ENCODE measurements at places on chromosomes 1 and 21.

DNA sequence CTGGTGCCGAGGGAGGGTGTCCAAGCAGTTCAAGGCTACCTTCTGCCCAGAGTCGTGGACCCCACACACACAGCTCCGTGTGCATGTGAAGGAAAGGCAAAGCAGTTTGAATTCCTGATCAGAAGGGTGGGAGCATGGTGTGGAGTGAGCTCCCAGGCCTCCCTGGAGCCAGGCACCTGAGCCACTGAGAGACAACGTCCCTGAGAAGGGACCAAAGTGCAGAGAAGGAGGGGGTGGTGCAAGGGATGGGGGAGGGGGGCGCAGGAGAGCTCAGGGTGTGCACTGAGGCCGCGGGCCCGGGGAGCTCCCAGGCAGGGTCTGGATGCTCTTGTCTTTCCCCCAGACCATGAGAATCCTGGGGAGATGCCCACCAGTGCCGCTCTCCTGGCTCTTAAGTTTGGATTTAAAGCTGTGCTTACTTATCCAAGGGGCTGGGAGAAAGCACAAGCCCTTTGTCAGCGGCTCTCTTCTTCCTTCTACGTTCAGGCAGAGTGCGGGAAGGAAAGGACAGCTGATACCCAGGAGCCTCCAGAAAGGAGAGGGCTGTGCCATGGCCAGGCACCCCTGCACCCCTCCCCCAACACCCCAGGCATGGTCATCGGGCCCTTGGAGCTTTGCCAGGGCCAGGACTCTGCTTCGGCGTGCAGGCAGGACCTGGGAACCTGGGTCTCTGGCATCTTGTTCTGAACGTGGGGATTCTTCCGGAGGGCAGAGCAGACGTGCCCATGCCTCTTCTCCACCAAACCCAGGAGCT, 24.1 kb downstream of the ACTA1 start:
- no peak for DNase-seq

DNA sequence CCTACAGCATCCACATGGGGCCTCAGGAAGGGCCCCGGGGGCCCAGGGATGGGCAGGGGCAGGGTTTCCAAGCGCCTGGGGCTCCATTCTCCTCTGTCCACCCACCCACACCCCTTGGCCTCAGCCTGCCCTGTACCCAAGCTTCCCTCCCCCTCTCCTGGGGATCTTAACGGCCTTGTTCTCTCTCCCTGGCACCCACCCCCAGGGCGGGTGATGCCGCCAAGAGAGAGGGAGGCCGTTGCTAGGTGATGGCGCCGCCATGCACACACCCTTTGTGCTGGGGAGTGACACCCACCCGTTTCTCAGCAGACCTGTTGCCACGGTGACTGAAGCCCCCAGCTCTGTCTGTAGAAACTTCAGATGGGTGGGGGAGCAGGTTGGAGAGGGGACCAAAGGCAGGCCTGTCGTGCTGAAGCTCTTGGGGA, 7.6 kb downstream of the GPR37L1 start:
- DNase-seq = no peak

- peak; percentile 80 for DNase-seq
These were observed 6.1 kb downstream of the SKI start for GRCh38 chr1:2233997-2234761.

- no peak for DNase-seq
These were observed 108.8 kb downstream of the KIF26B start for GRCh38 chr1:245263529-245264095.

DNA sequence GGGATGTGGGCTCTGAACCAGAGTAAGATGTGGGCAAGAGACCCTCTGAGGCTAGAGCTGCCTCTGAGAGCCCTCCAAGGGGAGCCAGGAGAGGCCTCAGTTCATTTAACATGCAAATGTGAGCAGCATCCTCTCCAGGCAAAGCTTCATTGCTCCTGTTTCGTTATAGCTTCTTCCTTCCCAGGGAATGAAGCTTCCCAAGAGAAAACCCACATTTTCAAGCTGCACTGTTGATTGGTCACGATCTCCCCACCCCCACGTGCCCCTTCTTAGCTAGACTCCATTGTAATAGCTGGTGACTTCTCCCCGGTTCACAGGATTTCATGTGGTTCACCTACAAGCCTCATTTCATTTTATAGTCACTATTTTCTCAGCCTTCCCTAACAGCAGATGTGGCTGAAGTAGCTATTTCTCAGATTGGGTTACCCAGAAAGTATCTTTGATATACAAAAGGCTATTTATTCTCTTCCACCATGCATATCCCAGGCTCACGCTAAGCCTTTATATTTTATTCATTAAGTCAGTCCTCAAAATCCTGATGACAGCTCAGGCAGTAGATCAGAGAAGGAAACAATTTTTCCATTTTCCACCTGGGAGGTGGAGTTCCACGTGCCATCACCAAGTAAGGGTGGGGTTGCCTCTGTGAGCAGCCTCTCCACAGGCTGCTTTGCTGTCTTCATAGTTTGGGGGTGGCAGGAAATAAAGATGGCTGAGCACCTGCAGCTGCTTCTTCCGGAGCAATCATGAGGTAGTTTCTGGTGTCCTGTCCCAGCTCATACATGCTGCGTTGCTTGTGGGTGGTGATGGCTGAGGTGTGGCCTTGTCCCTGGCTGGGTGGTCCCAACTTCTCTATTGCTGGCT, 178.3 kb upstream of the RAB4A start:
- no peak for DNase-seq

DNA sequence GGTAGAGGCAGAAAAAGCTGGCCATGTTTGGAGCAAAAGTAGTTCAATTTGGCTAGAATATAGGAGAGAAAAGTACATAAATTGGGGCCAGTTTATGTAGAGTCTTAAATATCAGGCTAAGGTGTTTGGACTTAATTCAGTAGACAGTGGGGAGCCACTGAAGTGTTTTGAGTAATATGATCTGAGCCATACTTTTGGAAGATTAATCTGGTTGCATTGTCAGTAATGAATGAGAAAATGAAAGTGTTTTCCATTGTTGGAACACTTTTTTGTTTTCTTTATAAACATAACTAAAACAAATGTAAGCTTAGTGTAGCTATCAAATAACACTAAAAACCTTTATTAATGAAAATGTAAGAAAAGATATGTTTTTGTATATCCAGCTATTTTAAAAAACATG, 42.1 kb downstream of the POU2F1 start:
- DNase-seq = no peak

Measured in CD8-positive, alpha-beta T cell (primary cell).